AG09319 (cell line): ENCODE measurements at places on chromosomes 2 and 18.

DNA sequence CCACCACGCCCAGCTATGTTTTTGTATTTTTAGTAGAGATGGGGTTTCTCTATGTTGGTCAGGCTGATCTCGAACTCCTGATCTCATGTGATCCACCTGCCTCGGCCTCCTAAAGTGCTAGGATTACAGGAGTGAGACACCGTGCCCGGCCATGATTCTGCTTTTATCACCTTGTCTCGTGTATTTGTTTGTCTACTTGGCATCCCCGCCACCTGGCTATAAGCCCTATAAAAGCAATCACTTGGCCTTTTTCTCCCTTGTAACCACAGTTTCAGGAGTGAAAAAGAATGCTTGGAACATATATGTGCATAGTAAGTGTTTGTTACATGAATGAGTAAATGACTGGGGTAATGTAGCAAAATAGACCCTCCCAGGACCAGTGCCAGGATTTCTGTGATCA lies 77.5 kb upstream of the PAPOLG start:
- DNase-seq, result no peak

DNA sequence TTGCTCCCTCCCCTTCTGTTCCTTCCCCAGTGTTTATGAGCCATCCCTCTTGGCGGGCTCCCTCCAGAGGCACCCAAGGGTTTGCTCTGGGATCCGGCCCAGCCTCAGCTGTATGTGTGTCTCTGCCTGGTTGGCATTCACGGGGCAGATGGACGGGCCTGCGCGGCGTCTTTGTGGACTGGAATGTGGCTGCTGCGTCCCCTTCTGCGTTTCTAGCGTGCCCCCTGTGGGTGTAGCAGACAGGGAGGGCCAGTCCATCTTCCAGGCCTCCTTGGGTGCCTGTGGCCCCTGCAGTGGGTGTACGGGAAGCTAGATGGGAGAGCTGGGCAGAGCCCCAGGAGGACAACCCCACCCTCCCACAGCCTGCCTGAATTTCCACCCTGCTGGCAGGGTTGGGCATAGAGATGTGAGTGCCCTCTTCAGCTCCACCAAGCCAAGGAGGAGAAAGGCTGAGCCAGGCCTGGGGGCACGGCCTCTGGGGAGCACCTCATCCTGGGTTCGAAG lies 15.7 kb downstream of the GPC1 start:
- DNase-seq, result no peak

GRCh38 chr18:48488388-48488850 lies 50.4 kb upstream of the CTIF start:
- peak; percentile 54 for DNase-seq

DNA sequence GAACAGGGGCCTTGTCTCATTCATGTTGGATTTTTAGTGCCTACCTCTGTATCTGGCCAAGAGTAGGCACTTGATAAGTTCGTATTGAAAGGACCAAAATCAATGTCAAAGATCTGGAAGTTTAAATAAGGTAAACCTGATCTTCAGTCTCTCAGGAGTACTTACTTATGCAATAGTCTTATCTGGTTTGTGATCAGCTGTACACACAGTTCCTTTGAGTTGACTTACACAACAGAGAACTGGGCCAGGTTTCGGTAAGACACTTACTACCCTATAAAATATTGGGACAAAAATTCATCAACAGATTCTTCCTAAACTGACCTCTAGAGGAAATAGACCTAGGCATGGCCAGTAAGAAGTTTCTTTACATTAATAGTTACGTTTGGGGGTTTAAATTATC lies 113.6 kb upstream of the NXPH2 start:
- DNase-seq, result no peak

- no peak for DNase-seq
Observed at GRCh38 chr2:950080-950966, at the start of gene SNTG2. TSS of gene SNTG2 (plus strand) at chr2:950849. CDS start at chr2:950997, 148 bp downstream.

DNA sequence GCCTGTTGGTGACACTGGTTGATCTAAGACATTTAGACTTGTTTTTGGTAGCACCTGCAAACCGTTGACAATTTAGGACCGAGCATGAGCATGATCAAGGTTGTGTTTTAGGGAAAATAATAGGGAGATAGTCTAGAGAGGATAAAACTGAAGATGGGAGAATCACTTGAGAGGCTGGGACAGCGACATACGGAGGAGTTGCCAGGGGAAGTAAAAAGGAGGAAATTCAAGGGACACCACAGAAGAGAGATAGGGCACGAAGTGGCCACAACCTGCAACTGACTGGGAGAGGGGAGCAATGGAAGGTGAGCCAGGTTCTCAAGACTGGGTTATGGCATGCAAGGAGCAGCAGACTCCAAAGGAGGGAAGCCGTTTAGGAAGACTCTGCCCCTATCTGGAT lies 1.4 kb upstream of the ATP8B1 start:
- DNase-seq, result no peak

GRCh38 chr2:70907130-70908057 lies 28.3 kb upstream of the ATP6V1B1 start:
- no peak for DNase-seq

DNA sequence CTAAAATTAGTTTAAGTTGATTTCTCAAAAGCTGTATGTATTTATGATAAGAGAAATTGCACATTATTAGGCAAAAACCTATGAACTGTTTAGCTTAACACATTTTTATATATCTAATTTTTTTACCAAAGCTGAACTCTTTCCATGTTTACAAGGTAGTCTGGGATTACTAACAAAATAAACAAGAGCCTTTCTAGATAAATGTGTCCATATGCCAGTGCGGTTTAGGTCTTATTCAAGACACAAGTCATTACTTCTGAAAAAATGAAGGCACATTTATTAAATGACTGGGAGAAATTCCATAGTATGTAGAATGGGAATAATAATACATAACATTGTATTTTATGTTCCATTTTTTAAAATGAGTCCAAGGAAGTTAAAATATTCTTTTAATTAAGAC lies 82.0 kb downstream of the DPP4 start:
- no peak for DNase-seq

DNA sequence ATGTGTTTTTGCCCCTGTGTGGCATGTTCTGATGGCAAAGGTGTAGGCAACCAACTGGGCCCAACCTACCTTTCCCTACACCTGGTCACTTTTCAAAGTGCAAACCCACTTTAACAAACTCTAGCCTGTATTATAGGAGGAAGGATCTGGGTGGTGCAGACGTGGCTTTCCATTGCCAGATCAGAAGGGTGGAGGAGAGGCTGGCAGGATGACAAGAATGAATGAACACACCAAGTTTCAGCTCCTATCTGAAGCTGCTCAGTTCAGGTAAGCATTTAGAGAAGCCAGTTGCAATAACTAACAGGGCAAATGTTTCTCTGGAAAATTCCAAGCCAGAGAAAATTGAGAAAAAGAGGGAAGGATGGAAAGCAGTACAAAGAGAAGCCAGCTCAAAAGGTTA lies 707 bp upstream of the SERPINB7 start:
- DNase-seq, result no peak

GRCh38 chr2:43556256-43556655 lies 39.6 kb downstream of the THADA start:
- no peak for DNase-seq

DNA sequence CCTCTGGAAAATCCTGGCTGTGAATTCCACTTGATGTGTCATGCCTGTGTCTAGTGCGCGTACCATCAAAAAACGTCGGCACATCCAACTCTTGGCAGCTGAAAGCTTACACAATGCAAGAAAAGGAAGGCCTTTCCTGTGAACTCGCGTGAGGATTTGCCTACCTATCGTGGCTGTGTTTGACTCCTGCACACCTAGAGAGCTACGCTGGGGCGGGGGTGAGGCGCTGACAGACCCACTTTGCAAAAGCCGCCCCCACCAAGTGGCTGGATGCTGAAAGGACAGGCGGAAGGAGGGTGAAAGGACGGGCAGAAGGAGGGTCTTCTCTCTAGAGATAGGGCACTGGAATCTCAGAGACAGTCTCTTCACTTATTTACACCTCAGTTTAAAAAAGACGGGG lies 270.1 kb downstream of the EIPR1 start:
- no peak for DNase-seq

DNA sequence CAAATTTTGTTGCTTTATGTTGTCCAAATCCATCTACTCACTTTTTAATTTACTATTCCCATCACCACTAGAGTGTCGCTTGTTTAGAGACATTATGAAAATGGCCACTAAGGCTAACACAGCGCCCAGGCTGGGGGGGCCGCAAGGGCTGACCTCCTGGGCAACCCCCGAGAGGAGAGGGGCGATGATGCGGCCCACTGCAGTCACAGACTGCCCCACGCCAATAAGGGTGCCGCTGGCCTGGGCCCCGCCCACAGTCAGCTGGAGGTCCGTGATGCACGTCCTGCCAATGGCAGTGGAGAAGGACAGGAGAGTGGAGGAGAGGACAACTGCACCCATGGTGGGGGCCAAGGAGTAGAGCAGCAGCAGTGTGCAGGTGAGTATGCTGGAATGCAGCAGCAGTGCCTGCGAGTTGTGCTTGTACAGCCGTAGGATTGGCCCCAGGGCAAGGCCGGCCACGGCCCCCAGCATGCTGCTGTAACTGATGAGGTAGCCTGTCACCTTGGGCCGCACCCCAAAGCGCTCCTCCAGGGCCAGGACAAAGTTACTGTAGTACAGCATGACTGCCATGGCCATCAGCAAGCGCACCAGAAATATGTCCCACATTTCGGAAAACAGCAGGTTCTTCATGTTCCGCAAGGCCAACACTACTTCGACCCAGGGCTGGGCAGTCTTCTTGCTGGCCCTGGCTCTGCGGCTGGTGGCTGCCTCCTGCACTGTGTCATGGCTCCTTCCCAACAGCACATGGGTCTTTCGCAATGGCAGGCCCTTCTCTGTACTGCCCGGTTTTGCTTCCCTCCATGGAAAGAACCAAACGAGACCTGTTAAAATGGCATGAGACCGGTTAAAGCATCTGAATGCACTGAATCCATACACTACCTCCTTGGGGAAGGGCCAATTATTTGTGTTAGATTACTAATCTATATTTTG lies 43.2 kb upstream of the TMEM182 start:
- DNase-seq, result no peak

GRCh38 chr2:204108330-204108751 lies 171.8 kb downstream of the ICOS start:
- no peak for DNase-seq
